ENCODE measurements at places on chromosomes 2 and 18.

- DNase-seq = no peak
Observed at GRCh38 chr2:138948070-138948539, 167.9 kb upstream of the NXPH2 start.

- DNase-seq = no peak
Observed at GRCh38 chr2:6945087-6945813, 28.0 kb downstream of the RNF144A start.

DNA sequence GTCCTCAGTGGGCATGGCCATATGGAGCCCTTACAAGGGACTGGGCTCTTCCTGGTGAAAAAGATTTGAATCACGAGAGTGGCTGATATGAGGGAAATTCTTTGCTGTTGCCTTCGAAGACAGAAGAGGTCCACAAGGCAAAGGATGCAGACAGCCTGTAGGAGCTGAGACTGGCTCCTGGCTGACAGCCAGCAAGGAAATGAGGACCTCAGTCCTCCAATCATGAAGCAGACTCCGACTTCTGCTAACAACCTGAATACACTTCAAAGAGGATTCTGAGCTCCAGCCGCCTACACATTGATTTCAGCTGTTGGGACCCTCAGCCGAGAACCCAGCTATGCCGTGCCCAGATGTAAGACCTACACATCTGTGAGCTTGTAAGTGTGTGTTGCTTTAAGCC, 3.0 kb upstream of the ST8SIA5 start:
- no peak for DNase-seq

DNA sequence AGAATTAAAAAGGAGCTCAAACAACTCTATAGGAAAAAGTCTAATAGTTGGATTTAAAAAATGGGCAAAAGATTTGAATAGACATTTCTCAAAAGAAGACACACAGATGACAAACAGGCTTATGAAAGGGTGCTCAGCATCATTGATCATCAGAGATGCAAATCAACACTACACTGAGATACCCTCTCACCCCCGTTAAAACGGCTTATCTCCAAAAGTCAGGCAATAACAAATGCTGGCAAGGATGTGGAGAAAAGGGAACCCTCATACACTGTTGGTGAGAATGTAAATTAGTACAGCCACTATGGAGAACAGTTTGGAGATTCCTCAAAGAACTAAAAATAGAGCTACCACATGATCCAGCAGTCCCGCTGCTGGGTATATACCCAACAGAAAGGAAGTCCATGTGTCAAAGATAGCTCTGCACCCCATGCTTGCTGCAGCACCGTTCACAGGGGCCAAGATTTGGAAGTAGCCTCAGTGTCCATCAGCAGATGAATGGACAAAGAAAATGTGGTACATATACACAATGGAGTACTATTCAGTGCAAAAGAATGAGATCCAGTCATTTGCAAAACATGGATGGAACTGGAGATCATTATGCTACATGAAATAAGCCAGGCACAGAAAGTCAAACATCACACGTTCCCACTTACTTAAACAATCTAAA, 46.7 kb upstream of the B3GNT7 start:
- DNase-seq = no peak

GRCh38 chr2:235897992-235898391, 270.2 kb downstream of the GBX2 start:
- DNase-seq = no peak

GRCh38 chr2:33784488-33784887, 185.4 kb upstream of the FAM98A start:
- DNase-seq = no peak

DNA sequence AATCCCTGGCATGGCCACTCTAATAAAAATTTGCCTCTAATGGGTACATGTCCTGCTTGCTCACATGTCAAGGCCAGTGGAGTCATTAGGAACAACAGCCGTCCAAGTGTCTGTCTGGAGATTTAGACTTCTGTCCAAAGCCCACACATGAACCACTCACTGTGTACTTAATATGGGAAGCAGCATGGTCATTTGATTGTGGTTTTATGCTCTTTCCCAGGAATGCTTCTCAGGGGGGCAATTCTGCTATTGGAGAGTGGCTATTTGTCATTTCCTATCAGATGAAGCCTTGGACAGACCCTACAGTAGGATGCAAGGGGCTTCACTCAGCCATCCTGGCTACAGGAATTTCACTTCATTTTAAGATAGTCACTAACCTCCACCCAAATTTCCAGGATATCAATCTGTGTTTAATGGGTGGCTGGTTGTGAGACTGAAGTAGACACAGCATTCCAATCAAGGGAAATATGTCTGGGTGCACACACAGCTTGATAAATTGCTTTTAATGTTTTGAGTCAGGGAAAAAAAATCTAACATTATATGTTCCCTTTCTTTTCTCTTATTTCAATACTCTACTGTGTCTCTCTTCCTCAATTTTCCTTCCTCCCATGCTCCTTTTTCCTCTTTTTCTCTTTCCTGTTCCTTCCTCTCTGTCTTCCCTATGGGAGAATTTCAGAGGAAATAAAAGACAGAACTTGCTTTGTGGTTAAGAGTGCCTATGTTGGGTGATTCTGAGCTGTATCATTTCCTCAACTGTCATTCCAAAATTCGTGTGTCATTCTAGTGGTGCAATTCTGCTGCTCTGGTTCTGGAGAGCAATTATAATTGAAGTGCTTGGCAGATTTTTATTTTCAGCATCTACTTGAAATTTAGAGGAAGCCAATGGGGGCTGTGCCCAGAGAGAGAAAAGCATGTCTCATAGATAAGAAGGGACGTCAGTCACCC, 320.1 kb downstream of the OSR1 start:
- DNase-seq = no peak

- DNase-seq = no peak
Observed at GRCh38 chr2:223956300-223956699, 963 bp upstream of the MRPL44 start.

DNA sequence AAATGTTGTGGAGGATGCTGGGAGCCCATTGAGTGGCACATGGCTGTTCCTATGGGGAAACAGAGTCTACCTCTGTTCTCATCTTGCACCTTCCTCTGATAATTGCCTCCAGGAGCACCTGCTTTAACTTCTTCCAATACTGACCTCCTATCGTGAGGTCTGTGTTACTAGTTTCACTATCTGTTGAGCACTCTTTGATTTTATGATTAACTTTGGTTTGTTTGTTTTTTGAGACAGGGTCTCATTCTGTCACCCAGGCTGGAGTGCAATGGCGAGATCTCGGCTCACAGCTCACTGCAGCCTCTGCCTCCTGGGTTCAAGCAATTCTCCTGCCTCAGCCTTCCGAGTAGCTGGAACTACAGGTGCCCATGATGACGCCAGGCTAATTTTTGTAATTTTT, 12.1 kb upstream of the RFX8 start:
- DNase-seq = no peak

DNA sequence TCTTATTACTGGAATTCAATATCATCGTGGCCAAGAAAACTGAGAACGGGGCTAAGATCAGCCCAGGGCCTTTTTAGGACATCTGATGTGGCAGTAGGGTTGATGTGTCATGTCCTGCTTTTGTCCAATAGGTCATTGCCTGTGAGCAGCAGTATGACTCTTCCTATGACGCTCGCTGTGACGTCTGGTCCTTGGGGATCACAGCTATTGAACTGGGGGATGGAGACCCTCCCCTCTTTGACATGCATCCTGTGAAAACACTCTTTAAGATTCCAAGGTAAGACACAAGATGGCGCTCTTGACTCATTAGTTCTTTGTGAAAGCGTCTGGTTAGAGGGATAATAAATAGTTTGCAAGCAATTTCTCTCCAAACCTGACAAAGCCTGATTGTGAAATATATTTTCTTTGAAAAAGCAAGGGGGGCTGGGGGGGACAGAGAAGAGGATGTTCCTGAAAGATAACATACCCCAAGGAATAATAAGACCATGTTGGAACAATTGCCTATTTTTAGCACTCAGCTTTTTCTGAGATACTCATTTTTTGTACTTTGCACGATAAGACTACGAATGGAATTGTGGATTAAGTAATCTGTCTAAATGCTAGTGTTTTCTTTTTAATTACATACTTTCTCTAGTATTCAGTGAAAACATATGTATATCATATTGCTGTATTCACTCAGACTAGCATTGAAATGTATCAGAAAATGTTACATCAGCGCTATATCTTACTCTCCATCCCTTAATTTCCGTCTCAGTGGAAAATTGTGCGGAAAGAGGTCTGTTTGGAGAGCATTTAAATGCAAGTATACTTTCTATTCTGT, 58.1 kb downstream of the MYO3B start:
- DNase-seq = peak; percentile 2

DNA sequence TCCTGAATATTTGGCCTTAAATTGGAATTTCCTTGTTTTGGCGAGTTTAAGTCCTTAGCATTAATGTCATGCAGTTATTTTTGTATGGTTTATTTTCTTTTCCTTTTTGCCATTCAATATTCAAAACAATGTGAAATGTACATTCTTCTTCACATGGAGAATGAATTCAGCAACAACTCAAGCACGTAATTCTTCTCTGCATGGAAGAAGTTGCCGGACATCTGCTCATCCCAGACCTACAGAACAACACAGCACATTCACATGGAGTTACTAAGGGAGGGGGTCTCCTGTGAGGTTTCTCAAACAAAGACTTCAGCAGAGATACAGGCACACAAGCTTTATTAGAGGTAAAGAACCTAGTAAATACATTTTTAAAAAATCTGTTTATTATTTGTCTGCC, 236.8 kb downstream of the SATB2 start:
- no peak for DNase-seq

- DNase-seq = no peak
Observed at GRCh38 chr2:128500138-128500800, 181.6 kb upstream of the HS6ST1 start.

DNA sequence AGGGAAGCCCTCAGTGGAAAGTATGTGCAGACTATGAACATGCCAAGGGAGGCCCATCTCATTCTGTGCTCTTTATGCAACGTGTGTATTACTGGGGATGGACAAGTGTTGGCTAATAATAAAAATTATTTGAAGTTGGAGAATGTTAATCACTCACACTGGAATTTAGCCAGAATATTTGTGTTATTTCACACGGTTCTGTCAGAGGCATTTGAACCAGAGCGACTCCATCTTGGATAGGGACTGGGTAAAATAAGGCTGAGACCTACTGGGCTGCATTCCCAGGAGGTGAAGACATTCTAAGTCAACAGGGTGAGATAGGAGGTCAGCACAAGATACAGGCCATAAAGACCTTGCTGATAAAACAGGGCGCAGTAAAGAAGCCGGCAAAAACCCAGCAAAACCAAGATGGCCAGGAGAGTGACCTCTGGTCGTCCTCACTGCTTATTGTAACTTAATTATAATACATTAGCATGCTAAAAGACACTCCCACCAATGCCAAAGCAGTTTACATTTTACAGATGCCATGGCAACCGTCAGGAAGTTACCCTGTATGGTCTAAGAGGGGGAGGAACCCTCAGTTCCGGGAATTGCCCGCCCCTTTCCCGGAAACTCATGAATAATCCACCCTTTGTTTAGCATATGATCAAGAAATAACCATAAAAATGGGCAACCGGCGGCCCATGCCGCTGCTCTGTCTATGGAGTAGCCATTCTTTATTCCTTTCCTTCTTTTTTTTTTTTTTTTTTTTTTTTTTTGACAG, 2.6 kb upstream of the FZD5 start:
- peak; percentile 32 for DNase-seq

GRCh38 chr2:101538076-101538475, 63.2 kb upstream of the RFX8 start:
- no peak for DNase-seq

DNA sequence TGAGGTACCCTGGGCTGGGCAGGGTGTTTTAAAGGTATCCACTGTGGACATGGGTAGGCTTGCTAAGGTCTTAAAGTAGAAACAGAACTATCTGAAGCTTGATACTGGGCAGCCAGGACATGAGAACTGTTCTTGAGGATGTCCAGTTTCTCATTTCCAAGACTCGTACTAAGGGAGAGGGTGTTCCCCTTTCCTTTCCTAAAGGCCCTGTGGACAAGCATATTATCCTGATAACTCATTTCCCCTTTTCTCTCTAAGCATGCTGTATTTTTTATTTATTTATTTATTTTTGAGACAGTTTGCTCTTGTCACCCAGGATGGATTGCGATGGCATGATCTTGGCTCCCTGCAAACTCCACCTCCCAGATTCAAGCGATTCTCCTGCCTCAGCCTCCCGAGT, 273.6 kb downstream of the PRKCE start:
- DNase-seq = no peak

- DNase-seq = no peak
Observed at GRCh38 chr18:63062246-63062645, 257.3 kb downstream of the BCL2 start.

GRCh38 chr2:105917226-105917625, 172.5 kb downstream of the NCK2 start:
- DNase-seq = no peak

DNA sequence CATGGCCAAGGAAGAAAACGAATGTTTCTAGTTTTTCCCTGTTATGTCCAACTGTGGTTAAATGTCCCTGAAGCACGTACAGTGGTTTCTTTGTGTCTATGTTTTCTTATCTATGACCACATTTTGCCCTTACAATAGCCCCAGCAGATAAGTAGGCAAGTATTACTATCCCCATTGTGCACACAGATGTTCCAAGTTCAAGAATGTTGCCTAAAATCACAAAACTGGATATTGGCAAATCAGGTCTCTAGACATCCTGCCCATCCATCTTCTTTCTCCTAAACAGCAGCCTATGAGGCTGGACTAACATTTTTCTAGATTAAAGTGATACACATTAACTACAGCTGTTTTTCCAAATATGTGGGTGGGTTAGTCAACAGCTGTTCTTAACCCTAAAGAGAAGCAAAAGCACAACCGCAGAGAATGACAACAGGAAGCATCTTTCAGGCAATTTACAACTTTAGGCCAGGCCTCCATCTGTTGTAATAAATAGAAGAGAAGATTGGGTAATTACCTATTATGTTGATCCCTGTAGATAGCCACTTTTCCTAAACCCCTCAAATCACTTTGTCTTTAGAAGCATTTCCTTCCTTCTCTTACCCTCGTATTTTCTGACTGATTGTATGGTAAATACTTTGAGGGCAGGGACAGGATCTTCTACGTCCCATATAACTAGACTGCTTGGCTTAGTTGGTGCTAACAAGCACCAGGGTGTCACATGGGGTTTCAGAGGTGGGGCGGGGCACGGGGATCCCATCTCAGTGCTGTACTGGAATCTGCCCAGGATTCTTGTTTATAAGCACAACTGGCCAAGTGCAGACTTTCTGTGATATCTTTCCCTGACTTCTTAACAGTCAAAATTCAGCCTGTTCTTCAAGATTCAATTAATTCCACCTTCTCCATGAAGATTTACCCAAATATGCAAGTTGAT, 132.1 kb upstream of the SETBP1 start:
- DNase-seq = no peak

- no peak for DNase-seq
Observed at GRCh38 chr2:159933040-159933726, 129.2 kb downstream of the PLA2R1 start.

DNA sequence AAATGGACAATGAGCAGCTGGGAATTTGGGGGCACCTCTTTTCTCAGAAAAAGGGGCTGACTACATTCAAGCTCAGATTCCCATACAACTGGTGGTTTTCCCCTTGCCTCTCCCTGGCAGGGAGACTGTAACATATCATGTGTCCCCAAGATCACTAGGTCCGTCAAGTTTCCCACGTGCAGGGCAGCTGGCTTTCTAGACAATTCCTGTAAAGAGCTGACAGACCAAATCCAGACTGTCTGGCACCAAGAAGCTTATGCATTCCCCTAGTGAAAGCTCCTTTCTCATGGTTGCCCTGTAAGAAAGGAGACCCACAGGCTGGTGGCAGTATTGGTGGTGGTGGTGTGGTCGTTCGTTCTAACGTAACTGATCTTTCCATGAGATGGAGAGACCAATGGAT, 48.8 kb downstream of the THUMPD2 start:
- no peak for DNase-seq

All from stimulated activated CD4-positive, alpha-beta T cell treated with anti-CD3 and anti-CD28 coated beads, TNF-alpha, amount 100 ng/mL, for 48 hours (primary cell).